Stimulated activated CD8-positive, alpha-beta memory T cell treated with anti-CD3 and anti-CD28 coated beads, Interleukin-7, amount 100 ng/mL, for 1 hour (primary cell): ENCODE measurements at places on chromosomes 3 and 15.

- no peak for DNase-seq
Observed at GRCh38 chr3:154852515-154852914, 227.6 kb upstream of the MME start.

DNA sequence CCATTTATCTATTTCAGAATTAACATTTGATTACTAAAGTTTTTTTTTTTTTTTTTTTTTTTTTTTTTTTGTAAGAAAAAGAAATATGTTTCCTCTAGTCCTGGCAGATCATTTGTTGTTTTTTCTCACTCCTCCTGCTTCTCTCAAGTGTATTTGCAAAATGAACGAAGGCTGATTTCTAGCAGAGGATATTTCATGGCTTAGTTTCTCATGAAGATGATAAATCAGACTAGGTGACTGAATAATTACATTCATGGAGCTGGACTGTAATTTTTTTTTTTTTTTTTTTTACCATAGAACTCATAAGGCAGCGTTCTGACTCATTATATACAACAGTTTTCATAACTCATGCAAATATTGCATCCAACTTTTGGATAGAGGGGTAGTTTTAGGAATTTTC is 332.5 kb upstream of the SEMA6D start:
- DNase-seq: no peak

DNA sequence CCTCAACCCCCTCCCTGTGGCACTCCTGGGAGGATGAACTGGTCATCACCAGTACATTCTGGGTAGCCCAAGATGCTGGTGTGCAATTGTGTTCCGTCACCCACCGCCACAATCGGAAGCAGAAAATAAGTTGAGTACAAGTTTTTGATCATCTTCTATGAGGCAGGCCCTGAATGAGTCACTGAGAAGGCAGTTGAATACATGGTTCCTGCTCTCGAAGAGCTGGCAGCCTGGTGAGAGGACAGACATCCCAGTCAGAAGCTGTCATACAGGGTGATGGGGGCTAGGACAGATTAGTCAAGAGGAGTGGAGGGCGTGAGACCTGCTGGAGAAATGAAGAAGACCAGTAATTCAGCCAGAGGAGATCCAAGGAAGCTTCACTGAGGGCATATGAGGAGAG is 6.2 kb downstream of the CEMIP start:
- no peak for DNase-seq

- DNase-seq: no peak
Observed at GRCh38 chr3:13013151-13013561, 60.1 kb downstream of the IQSEC1 start.

- DNase-seq: no peak
Observed at GRCh38 chr3:157746391-157746790, 243.2 kb upstream of the VEPH1 start.

- no peak for DNase-seq
Observed at GRCh38 chr3:851098-851790, 241.6 kb upstream of the CNTN6 start.

DNA sequence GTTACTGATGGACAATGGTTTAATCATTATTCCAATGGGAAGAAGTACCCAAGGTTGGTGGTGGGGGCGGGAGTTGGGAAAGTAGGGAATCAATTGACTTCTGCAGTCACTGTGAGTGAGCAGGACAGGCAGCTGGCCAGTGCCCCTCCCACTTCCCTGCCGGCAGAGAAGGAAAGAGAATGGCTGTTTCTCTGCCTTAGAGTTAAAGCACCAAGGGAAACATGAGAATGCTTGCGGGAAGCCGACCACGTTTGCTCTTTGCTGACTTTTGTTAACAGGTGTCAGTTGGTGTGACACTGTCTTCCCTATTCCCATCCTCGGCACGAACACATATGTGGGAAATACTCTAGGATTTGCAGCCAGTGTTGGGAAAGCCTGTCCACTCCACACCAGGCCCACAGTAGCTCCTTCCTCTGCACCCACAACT is 33.5 kb upstream of the MFSD1 start:
- no peak for DNase-seq

- DNase-seq: no peak
Observed at GRCh38 chr3:132253262-132253878, 63.8 kb upstream of the ACP3 start.

- DNase-seq: no peak
Observed at GRCh38 chr3:42839616-42840015, 30.4 kb downstream of the ACKR2 start.

DNA sequence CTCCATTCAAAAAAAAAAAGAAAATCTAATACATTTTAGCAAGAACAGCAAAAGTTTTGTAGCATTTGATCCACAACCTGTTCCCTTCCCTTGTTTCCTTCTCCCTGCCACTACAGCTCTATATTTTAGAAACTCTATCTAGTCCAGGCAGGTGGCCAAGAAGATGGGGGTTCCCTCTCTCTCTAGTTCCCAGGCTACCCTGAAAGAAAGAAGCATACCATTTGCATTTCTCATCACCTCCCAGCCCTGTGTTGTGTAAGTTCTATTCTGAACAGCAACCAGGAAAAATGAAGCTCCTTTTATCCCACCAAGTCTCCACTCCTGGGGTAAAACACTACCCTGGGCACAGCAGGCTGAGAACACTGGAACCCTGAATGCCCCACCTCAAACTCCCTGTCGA is 100.0 kb downstream of the PCCB start:
- DNase-seq: no peak

DNA sequence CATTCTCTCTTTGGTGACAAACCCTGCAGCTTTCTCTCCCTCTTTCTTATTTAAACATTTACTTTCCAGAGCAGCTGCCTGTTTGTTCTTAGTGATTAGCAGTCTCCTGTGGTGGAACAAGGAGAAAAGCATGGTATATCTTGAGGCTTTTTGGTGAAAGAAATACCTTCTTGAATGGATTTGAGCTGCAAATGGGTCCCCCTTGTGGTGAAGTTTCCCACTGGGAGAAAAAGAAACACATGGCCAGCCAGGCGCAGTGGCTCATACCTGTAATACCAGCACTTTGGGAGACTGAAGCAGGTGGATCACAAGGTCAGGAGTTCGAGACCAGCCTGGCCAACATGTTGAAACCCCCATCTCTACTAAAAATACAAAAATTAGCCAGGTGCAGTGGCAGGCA is 48.3 kb upstream of the ACP3 start:
- no peak for DNase-seq
